Activated gamma-delta T cell treated with anti-CD3 and anti-CD28 coated beads, Interleukin-2, amount 50 U/mL, for 16 hours (primary cell): ENCODE measurements at places on chromosomes 11 and 22.

- DNase-seq, result no peak
Observed at GRCh38 chr11:60995798-60996197, 24.3 kb downstream of the CD6 start.

DNA sequence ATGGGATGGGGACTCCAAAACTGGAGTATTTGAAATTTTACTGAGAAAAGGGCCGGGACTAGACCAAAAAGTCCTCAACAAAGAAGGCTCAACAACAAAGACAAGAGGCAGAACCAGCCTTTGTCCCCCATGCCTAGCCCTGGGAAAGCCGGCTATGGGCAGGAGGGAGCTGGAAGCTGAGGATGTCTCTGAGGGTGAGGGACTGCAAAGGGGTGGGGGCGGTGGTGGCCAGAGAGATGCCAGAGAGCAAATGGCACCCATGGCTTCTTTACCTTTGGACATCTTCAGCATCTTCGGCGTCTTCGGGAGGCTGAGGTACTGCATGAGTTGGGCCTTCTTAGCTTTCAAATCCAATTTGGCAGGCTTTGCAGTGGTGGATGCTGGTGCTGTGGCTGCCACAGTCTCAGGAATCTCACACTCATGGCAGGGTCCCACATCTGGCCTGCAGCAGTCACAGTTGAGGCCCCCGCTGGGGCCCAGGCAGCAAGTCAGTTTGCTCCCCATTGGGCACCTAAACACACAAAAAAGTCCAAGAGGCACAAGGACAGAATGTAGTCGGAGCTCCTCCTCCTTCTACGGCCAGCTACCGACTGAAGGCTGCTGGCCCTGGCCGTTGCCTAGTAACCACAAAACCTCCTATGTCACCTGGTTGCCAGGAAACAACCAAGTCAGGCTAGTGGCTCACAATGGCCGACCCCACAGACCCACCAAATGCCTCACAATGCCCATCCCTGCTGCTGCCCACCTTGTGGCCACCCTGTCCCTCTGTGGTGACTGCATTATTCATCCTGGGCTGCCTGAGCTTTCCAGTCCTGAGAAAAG lies at the start of gene C22orf42:
TSS of gene C22orf42 (minus strand) at position 592 of the 822 bp plus-strand sequence. CDS start at position 504, 88 bp downstream.
- DNase-seq, result no peak

- DNase-seq, result no peak
Observed at GRCh38 chr11:69920345-69921127, 101.3 kb upstream of the FGF3 start.

GRCh38 chr11:12698048-12698447 lies 23.8 kb downstream of the TEAD1 start:
- no peak for DNase-seq

GRCh38 chr22:43408009-43408408 lies 3.8 kb upstream of the MPPED1 start:
- no peak for DNase-seq

DNA sequence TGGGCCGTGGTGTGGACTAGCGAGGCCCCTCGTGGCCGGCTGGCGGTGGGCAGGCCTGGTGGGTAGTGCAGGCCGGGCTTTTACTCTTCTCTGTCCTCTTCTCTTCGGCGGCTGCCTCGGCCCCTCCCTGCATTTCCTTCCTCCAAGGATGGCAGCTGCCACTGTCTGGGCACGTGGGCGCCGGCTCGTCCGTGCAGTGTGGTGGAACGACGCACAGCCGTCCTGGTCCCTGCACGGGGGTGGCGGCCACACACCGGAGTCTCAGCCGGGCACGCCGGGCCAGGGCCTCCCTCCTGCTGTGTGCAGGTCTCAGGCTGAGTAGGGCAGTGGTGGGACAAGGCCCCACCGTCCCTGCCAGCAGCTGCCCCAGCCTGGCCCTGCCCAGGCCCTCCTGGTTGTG lies 37.7 kb downstream of the MOB2 start:
- no peak for DNase-seq

GRCh38 chr22:25882360-25882759 lies 140.4 kb downstream of the MYO18B start:
- DNase-seq, result no peak

DNA sequence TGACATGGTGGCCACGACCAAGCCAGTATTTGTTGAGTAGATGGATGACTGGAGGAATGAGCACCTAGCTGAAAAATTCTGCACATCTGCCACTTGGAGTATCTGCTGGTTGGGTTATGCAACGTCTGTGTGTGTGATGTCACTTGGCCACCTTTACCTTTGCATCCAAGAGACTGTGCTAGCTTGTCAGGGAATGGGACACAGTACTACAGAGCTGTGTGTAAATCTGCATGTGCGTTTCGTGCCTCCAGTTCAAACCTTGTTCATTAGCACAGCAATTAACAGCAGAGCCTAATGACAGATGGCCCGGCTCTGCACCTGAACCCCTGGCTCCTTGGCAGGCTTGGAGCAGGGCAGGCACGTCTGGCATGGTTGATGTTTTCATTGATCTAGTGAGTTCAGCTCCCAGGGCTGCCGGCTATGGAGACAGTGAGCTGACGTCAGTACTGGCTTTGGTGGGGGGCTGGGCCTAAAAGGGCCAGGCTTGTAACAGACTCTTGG lies 188.4 kb upstream of the NAV2 start:
- no peak for DNase-seq
